ENCODE measurements at places on chromosomes 3 and 15.
A peak's percentile ranks its signal among the peaks of the same experiment; 100 is the strongest.

DNA sequence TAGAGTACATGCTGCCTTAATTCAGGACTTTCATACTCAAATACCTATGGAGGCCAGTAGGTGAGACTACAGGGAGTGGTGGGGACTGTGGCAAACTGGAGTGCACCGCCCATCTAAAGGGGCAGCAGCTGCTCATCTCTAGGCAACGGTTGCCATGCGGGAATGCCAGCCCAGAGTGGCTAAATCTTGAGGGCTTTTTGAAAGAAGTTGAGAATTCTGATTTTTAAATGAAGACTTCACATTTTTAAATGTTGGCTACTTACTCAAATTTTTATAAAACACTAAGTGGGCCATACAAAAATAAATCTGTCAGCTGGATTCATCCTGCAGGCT is 90.8 kb upstream of the PRR23E start:
- no peak for DNase-seq

- DNase-seq: no peak
Observed at GRCh38 chr3:159872374-159873109, 116.1 kb upstream of the IL12A start.

- DNase-seq: no peak
Observed at GRCh38 chr3:97952280-97952679, 20.0 kb downstream of the RIOX2 start.

GRCh38 chr15:77753281-77753873 is 120.7 kb upstream of the LINGO1 start:
- no peak for DNase-seq

GRCh38 chr3:175526609-175527280 is 667.6 kb downstream of the NAALADL2 start:
- no peak for DNase-seq

GRCh38 chr3:9727041-9727595 is 4.4 kb upstream of the BRPF1 start:
- DNase-seq: peak; percentile 67

DNA sequence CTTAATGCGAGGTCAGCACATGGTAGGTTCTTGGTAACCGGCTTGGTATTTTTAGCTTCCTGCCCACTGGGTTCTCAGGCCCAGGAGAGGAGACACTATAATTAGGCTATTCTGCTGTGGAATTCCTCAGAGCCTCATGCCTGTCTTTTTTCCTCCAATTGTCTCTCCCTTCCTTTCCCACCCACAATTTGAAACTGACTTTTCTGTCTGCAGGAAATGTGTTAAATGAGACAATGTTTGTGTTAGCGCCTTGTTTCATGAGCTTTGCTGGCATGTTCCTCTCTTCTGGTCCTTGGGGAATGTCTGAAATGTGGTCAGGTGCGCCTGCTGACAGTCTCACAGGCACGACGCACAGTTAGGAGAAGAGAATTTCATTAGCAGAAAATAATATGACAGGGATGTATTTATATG is 223.6 kb upstream of the CTNNB1 start:
- DNase-seq: no peak

DNA sequence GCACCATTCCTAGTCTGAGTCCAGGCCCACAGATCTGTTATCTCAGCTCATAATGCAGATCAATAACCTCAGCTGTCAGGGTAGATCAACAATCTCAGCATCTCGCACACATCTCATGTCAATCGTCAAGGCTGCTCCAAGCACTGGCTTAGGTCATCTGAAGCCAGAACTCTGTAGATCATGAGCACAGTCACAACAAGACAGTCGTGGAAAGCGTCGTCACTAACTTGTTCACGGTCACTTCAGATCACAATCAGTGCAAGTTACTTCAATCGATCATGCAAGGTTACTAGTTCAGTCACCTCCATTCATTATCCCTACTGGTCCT is 71.8 kb downstream of the RBPMS2 start:
- no peak for DNase-seq

DNA sequence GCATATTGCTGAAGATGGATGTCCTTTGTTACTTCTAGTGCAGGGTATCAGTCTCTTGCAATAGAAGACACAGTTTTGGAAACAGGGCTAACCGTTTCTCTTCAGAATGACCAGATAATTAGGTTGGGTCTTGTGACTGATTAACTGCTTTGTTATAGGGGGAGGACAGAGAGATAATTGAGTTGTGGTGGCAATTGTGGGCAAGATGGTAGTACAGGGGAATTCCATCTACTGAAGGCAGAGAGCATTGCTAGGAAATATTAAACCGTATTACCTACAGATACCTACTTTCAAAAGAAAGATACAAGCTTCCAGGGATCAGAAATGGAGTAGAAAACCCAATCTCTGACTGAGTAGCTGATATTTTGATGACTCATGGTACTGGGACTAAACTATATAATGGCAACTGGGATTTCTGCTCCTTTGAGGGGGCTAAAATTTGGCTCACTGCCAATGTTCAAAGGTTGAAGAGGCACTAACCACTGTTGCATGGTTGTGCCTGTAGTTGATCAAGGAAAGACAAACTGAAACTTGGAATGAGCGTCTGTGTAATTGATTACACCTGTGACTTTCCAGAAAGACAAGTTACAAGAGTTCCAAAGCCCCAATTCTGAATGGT is 4.2 kb downstream of the PRR23B start:
- DNase-seq: no peak

DNA sequence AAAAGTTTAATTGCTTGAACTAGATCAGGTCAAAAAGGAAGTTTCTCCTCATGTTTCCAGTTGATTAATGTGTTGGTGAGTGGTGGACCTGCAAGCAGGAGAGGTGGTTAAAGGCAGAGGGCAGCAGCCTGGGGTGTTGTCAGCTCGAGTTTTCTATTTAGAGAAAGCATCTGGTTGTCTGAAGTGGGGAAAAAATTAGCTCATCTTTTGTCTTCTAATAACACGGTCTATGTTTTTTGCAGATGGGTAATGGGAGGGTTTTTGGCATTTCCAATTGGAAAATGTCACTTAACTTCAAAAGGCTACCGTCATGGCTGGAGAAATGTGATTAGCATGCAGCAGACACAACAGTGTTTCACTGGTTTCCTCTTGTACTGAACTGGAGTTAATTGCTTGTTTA is 122.6 kb downstream of the ITPR1 start:
- DNase-seq: no peak

DNA sequence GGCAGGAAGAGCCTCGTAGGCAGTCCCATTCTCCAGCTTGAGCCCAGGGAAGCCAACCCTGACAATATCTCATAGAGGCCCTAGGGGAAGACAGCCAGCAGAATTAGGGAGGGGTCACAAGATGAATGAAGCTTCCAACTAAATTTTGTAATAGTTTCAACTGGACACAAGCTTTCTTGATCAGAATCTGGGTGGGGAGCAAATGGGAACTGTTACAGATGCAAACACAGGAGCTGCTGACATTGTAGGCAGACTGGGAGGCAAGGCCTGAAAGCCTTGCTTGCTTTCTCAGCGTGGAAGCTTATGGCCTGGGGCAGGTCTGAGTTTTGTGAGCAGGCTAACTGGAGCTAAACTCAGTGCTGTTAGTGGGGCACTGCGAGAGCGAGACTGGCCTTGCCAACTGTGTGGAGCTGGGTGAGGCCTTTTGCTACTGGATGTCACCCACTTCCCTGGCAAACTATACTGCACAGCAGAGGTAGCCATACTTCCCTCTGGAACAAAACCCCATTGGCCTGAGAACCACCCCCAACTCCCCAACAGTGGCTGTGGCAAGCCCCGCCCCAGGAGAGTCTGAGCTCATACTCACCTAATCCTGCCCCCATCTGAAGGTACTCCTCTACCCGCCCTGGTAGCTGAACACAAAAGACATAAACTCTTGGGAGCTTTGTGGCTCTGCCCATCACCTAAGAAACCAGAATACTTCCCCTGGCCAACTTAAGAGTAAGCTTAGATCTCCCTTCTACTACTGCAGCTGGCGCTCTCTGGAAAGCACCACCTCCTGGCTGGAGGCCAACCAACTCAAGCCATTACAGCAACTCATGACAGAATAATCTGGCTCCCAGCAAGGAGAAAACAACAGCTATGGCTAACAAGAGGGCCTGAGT is 42.9 kb downstream of the CFAP20DC start:
- no peak for DNase-seq

GRCh38 chr15:67010898-67011616 is 54.3 kb upstream of the SMAD3 start:
- DNase-seq: no peak

DNA sequence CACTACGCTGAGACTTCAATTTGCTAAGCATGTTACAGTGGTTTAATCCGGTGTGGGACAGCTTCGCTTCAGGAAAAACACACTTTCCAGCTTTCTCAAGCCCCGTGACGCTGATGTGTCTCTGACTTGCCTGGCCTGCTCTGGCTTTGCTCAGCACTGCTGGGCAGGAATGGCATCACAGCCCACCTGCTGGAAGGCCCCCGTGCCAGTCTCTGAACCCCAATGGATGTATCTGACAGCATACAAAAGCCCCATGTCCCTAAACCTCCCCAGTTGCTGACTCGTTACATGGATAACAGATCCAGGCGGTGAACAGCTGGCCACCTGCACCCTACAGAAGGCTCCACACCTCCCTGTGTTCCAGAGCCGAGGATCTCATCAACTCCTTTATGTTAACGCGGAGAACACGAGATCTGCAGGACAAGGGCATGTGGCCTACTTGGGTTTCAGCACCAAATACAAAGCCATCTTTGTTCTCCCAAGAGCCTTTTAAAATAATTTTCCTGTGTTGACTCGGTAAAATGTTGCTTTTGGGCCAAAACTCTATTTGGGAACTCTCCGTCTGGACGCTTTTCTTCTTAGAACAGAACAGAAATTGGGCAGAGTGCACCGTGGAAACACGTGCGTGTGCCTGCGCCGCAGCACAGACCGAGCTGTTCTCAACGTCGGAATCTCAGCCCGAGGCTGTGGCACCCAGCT is 61.4 kb downstream of the ATP10A start:
- no peak for DNase-seq

DNA sequence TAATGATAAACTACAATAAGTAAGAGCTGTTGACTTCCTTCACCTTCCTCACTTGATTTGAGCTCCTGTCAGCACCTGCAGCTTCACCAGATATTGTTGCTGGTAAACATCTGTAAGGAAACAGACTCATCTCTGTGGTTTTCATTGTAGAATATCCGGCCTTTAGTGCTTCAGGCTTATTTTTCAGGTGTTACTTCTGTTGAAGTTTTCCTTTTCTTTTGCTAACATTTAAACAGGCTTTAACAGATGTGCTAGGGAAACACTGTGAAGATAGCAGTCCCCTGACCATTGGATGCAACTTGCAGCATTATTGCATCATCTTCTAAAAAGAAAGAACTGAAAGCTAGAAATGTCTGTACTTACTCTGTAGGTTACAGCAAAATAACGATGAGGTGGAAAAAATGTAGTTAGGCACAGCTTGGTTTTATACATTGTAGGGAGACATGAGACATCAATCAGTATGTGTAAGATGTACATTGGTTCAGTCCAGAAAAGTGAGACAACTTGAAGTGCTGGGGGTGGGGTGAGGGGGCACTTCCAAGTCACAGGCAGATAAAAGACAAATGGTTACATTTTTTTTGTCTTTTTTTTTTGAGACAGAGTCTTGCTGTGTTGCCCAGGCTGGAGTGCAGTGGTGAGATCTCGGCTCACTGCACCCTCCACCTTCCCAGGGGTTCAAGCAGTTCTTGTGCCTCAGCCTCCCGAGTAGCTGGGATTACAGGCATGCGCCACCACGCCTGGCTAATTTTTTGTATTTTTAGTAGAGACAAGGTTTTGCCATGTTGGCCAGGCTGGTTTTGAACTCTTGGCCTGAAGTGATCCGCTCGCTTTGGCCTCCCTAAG is 10.2 kb downstream of the EDEM1 start:
- peak; percentile 71 for DNase-seq

DNA sequence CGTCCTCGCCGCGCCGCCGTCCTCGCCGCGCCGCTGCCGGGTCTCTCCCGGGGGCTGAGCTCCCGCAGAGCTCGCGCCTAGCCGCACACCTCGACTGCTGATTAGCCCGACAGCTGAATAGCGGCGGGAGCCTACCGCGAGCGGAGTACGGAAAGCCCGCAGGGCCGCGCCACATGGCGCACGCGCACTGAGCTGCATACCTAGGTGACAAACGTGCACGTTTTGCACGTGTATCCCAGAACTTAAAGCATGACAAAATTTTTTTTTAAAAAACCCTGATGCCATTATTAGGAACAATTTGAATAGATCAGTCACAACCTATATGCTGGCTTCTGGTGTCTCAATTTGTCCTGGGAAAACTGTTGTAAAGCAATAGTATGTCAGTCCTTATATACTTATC is at the start of gene GOLGA8A:
GOLGA8A (minus strand) TSS at position 122 of the 400 bp plus-strand sequence. CDS start 48,117 bp downstream, outside the sequence.
- peak; percentile 85 for DNase-seq

DNA sequence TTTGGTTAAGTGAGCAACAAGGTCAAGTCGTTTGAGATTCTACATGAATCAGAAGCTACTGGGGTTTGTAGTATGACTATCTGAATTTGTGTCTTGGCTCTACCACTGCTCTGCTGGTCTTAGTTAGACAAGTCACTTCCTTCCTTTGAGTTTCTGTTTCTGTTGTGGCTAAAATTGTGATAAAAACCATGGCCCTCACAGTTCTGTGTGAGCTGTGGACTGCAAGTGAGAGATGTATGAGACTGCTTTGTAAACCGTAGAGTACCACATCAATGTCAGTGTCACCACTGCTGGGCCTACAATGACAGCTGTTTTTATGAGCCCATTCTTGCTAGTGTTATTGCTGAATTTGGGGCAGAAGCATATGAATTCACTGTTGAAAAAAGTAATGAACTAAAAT is 32.7 kb downstream of the RARB start:
- DNase-seq: no peak

DNA sequence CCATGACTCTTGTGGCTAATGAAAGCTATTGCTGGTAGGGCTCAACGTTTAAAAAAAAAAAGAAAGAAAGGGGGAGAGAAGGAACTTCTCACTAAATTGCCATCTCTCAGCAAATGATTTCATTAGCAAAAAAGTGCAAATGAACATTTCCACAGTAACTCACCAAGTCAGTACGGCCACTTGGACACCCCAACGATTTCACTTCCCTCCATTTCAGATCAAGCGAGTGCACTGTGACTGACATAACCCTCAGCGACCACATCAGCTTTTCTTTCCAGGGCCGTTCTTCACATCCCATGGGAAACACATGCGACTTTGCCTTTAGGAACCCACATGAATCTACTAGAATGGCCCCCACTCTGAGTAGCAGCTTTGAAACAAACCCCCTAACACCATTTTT is 71.6 kb downstream of the OSBPL10 start:
- DNase-seq: no peak

GRCh38 chr3:110314512-110315114 is 757.0 kb upstream of the NECTIN3 start:
- peak; percentile 75 for DNase-seq

- peak; percentile 97 for DNase-seq
Observed at GRCh38 chr15:82809308-82810060, at the start of gene WHAMM. TSS of gene WHAMM (plus strand) at chr15:82809628. CDS start at chr15:82809727, 99 bp downstream.

DNA sequence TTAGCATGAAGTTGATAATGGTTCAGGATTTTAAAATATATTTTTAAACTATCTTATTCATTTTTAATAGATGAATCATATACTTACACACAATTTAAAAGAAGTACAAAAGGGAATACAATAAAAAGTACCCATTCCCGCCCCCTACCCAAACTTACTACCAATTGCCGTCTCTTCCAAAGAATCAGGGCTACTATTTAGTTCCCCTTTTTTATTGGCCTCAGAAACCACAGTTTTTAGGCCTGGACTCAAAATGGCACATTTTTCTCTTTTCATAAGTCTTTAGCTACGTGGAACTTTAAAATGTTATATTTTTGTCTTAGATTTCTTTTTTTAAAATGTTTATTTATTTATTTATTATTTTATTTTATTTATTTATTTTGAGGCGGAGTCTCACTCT is 18.0 kb downstream of the LRRK1 start:
- DNase-seq: no peak

Measured in CD4-positive, alpha-beta T cell treated with Interleukin-15 for 4 hours (primary cell).